Hematopoietic multipotent progenitor cell treated with erythropoietin and hydrocortisone succinate and interleukin-3 and kit ligand, for 17 days (in vitro differentiated cells): ENCODE measurements at places on chromosomes 7 and 10.
A peak's percentile ranks its signal among the peaks of the same experiment; 100 is the strongest.

GRCh38 chr10:34978080-34978479, 112.1 kb downstream of the CUL2 start:
- DNase-seq, result no peak

DNA sequence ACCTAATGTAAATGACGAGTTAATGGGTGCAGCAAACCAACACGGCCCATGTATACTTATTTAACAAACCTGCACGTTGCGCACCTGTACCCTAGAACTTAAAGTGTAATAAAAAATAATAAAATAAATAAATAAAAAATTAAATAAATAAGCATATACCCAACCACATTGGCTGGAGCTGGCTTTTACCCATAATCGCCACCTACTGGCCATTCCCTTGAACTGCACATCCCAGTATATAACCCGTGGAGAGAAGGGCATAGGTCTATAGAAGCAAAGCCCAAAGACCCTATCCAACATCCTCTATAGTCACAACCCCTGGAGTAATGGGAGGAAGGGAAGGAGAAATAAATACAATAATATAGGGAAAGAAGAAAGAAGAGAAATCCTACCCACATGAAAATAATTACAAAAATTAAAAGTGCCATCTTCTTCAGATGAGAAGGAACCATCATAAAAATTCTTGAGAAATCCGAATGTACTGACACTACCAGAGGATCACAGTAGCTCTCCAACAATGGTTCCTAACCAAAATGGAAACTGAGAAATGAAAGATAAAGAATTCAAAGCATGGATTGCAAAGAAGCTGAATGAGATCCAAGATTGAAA, 65.6 kb downstream of the TWIST1 start:
- peak; percentile 16 for DNase-seq

- no peak for DNase-seq
Measured at GRCh38 chr10:51524041-51524440, 175.4 kb downstream of the CSTF2T start.

DNA sequence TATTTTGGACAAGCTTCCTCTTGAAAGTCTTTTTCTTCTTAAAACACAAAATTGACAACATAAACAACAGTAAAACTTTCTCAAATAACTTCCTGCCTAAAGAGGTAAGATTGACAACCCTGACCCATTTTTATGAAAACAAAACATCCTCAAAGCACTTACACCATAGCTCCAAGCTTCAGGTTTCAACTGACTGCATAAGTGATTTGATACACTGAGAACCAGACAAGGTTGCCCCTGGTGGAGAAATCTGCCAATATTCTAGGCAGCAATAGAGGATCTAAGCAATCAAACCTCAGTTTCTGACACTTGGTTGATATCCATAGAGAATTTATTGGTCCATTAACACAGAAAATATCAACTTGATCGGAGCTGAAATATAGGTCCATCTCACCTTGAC, 147.8 kb downstream of the ELAPOR2 start:
- DNase-seq, result no peak

- no peak for DNase-seq
Measured at GRCh38 chr10:35192645-35193249, 66.1 kb downstream of the CREM start.

- DNase-seq, result no peak
Measured at GRCh38 chr10:98339799-98340198, 71.8 kb upstream of the LOXL4 start.

DNA sequence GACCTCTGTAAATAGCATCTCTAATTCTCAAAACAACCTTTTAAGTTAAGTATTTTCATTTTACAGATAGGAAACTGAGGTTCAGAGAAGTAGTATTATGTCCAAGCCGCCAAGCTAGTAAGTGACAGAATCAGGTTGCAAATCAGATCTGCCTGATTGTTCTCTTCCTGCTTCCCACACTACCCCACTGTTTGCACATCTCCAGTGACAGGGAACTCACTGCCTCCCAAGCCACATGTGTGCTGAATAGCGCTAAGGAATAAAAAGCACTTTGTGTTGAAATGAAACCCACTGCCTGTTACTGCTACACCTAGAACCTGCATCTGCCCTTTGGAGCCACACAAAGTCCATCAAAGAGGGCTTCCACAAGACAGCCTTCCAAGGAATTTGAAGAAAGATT, 45.1 kb upstream of the WDR11 start:
- DNase-seq, result no peak

- no peak for DNase-seq
Measured at GRCh38 chr7:27917119-27917518, 177.2 kb downstream of the TAX1BP1 start.

DNA sequence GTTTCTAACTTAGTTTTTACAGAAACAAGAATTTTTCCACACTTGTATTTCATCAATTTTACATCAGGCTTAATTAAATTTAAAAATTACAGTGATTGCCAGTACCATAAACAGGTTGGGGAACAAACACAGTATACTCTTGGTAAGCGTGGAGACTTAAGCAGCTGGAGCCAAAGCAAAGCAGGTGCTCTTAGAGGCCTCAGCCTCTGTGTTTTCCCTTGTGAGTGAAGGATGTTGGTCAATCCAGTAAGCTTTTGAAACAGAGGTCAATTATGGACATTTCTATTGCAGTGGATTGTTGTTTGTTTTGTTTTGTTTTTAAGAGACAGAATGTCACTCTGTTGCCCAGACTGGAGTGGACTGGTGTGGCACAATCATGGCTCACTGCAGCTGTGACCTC, 100.6 kb upstream of the CELF2 start:
- DNase-seq, result no peak

DNA sequence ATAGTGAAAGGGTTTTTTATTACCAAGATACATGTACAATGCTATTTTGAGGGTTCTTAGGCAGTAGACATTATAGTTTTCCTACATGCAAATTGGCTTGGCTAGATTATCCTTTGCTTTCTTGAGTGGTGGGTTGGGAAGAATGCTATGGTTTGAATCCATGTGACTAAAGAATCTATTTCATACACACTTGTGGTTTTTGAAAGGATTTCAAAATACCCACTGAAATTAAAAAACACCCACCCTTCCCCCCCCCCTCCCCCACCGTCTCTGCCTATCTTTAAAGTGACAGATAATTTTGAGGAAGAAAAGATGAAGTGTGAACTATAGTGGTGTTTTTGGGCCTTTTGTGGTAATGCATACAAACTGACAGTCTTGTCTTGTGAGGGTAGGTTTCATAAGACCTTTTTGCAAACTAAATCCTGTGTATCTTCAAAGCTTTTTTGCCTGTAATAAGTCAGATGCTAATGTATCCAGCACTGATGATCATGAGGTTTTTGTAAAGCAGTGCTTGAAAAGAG, 90.9 kb downstream of the TPST1 start:
- no peak for DNase-seq

DNA sequence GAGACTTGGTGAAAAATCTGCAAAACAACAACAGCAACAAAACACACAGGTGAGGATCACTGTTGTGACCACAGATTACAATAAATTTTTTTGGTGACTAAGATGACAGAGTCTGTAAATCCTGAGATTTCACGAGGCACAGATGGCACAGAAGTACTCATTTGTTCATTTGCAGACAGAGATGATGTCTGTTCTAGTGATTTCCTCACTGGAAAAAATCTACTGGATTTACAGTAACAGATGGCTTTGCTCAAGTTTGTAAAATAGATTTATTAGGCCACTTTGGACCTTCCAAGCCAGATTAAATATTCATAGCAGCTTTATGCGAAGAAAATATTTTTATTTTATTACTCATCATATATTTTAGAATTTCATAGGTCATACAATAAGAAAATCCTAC, 113.5 kb upstream of the IL6 start:
- DNase-seq, result no peak

DNA sequence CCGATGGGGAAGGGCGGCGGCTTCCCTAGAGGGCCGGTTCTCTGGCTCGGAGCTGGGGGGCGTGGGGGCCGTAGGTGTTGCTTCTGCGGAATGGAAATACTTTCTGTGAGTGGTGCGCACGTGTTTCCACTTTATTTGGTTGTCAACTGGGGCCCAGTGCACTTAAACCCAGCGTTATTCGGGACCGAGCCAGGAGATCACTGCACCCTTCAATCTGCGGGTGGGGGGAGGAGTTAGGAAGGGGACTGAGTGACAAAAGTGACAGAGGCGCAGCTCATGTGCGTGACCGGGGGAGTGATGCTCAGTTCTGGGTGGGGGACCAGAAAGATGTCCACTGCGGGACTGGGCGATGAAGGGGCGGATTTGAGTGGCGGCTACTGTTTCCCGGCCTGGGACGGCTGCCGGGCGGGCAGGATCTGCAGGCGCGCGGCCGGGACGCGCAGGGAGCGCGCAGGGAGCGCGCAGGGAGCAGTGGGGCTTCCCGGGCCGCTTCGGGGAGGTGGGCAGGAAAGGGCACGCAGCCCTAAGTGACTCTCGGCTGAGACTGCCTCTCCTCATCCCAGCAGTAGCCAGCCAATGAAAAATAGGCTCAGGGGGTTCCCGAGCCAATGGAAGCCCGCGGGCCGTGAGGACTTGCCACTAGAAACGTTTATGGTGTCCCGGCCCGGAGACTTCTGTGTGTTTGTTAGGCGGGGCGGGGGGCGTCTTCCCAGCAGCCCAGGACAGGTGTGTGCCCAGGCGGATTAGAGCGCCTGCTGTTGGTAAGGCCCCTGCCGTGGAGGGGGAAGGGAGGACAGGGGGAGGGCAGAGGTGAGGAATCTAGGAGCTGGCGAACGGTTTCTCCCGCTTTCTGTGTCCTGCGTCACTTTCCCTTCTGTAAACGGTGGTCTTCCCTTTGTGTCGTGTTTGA, 54.3 kb upstream of the KDM7A start:
- no peak for DNase-seq

GRCh38 chr7:79455173-79455790, 1.8 kb upstream of the MAGI2 start:
- no peak for DNase-seq

- no peak for DNase-seq
Measured at GRCh38 chr10:84156768-84157167, 16.8 kb upstream of the GPR15LG start.

GRCh38 chr10:22698941-22699440, 15.4 kb downstream of the PIP4K2A start:
- no peak for DNase-seq

GRCh38 chr7:46450886-46451285, 529.8 kb upstream of the IGFBP3 start:
- DNase-seq, result no peak

DNA sequence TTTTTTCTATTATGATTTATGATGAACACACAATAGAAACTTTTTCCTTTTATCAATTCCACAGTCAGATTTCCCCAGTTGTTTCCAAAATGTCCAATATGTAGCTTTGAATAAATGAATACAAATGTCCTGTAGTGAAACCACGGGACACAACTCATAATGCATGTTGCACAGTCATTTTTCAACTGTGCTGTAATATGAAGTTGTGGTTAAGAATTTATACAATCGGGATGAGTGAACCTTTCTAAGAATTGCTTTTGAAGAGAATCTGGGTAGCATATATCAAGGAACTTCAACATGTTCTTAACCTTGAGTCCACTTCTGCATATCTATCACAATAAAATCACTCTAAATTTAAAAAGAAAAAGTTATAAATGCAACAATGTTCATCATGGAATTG, 14.6 kb upstream of the ST7 start:
- DNase-seq, result no peak

DNA sequence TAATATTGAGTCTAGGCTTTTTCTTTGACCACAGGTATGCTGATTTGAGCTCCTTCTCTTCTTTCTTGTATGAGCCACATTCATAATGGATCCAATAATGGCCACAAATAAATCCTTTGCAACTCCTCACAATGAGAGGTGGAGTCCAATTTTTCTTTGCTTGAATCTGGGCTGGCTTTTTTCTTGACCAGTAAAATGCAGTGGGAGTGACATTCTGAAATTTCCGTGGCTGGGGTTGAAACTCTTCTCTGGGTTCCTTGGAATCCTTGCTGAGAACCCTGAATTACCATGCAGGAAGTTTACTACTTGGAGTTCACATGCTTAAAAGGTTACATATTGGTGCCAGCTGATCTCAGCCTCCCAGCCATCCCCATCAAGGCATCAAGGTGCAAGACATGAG, 22.4 kb upstream of the FAM180A start:
- DNase-seq, result no peak

- DNase-seq, result no peak
Measured at GRCh38 chr10:72219235-72219814, 3.2 kb upstream of the ASCC1 start.

DNA sequence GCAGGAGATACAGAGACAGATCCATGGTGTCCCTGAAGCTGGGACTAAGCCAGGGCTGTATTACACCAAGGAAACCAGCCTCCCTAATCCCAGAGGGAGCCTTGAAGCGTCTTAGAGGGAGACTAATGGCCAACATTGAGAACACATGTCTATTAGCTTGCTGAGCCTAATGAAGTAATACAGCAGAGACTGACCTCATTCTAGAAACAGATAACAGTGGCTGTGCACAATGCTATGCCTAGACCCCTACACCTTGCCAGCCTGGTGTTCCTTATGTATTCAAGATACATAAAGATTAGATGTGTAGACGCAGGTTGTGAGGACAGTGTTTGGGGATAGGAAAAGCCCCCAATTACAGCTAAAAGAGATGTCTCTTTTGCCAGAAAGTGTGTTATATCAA, 19.1 kb downstream of the GRM8 start:
- no peak for DNase-seq

- peak; percentile 10 for DNase-seq
Measured at GRCh38 chr7:1853986-1854865, 184.1 kb downstream of the ELFN1 start.

DNA sequence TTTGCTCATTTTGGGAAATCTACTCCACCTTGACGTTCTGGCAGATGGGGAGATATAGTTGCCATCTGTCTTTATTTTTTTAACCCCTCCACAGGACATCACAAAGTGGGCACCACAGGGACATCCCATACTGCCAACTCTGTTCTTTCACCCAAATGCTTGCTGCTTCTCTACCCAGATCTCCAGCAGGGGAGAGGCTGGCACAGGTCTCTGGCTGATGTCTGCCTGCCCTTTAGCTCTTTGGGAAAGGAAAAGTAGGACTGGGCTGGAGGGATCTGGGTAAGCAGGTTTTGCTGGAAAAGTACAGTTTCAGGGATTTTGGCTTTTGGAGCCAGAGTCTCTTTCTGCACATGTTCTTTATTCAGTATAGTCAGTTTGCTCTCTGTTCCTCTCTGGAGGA, 156.7 kb downstream of the ANLN start:
- no peak for DNase-seq

DNA sequence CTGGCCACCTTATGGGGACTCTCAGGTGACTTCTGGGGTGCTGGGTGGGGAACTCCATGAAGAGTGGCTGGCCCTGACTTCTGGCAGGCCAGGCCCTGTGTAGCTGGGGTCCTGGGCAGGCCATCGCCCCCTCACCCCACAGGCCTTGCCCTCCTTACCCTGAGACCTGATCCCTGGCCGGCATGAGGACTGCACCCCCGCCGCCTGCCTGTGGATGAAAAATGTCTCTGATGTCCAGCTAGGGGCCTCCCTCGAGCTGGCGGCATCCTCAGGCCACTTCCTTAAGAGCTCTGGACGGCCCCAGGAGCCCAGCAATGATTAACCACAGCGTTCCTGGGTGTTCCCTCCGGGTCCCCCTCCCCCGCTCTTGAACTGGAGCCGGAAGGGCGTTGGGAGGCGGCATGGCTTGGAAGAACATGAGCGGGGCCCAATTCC, 31.8 kb upstream of the SHH start:
- DNase-seq, result no peak
